Gastroesophageal sphincter (tissue), 4 donors: ENCODE measurements at places on chromosomes 13 and 19. TPM values are rescaled to one million over a fixed set of nuclear protein-coding genes. Genes with fewer than 3 reads are reported as not detected.

DNA sequence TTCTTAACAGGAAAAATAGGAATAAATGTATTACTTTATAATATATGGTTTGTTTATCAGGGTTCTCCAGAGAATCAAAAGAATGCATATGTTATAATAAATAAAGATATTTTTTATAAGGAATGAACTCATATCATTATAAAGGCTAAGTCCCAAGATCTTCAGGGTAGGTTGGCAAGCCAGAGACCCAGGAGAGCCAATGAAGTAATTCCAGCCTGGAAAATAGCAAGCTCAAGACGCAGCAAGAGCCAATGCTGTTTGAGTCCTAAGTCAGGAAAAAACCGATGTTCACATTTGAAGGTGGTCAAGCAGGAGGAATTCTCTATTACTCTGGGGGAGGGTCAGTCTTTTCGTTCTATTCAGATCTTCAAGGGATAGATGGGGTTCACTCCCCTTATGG is 490.0 kb downstream of the PCDH20 start:
- ATAC-seq = no peak

DNA sequence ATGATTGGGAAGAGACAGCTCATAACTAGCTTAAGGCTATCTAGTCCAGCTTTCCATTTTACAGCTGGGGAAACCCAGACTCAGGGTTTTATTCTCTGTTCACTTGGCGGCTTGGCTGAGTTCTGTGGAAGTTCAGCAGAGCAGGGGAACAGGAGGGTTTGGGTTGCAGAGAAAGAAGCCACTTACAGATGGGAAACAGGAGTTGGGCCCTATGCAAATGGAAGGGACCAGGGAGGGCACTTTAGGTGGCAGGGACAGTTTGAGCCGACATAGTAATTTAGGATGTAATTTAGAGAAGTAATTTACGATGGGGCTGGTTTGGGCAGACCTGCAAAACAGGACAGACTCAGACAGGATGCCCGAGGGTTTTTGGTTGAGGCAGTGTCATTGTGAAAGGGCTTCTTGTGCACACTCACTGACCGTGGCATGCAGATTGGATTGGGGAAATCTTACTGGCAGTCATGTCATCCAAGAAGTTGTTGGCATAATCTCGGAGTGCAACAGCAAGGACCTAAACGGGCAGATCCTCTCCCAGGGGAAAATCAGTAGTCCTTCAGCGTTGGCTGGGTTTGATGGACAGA is 47.3 kb upstream of the GPR183 start:
- no peak for ATAC-seq

DNA sequence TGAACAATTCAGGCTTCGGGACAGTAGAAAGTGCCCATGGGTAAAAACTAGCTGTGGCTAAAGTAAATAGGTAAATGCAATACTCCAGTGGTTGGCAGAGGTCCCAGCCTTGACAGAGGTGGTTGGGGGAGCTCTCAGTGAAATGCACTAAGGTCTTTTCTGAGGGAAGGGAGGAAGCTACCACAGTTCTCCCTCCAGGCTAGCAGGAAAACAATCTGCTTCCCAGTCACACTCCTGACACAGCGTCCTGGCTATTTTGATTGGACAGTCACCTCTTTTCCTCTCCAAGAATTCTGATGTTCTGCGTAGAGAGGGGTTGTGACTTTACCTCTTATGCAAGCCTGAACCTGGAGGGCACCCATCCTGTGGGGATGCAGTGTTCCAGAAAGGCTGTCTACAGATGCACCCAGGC is 128.7 kb downstream of the CYSLTR2 start:
- ATAC-seq = no peak

DNA sequence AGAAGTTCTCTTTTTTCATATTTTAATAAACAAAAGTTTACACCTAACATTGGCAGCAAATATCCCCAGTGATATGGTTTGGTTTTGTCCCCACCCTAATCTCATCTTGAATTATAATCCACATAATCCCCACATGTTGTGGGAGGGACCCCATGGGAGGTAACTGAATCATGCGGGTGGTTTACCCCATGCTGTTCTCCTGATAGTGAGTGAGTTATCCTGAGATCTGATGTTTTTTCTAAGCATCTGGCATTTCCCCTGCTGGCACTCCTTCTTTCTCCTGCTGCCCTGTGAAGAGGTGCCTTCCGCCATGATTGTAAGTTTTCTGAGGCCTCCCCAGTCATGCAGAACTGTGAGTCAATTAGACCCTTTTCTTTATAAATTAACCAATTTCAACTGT is 214.7 kb downstream of the SLITRK1 start:
- no peak for ATAC-seq

DNA sequence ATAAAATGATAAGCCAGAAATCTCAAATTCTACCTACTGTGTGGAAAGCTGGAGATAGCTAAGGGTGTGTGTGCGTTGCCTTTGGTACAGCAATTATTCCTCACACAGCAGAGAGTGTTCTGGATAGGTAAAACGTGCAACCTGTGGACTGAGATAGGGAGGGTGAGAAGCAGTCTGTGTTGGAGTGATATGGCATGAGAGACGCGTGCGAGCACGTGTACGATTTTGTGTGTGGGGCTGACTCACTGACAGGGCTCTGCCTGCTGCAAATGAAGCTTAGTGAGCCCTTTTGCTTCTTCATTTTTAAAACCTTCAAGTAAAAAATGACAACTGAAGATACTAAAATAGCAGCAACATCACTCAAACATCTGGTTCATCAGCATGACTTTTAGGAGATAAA is 35.7 kb upstream of the SLC10A2 start:
- ATAC-seq = no peak

- ATAC-seq = no peak
Observed at GRCh38 chr13:41765020-41765419, 195.9 kb downstream of the VWA8 start.

GRCh38 chr19:29006057-29006735 is 206.8 kb downstream of the UQCRFS1 start:
- ATAC-seq = no peak

- ATAC-seq = peak; percentile 9
Observed at GRCh38 chr19:42280815-42281145, 11.7 kb downstream of the CIC start.

- no peak for ATAC-seq
Observed at GRCh38 chr19:10858204-10858828, 10.1 kb downstream of the C19orf38 start.

GRCh38 chr19:10888421-10888866 is 17.1 kb downstream of the CARM1 start:
- ATAC-seq = no peak

GRCh38 chr13:22196777-22197176 is 525.9 kb downstream of the FGF9 start:
- no peak for ATAC-seq

DNA sequence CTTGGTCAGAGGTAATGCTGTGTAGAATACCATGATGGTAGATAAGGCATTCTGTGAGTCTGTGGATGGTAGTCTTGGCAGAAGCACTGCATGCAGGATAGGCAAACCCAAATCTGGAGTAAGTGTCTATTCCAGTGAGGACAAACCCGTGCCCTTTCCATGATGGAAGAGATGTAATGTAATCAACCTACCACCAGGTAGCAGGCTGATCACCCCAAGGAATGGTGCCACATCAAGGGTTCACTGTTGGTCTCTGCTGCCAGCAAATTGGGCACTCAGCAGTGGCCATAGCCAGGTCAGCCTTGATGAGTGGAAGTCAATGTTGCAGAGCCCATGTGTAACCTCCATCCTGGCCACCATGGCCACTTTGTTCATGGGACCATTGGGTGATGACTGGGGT is 155.0 kb downstream of the RAP2A start:
- no peak for ATAC-seq

DNA sequence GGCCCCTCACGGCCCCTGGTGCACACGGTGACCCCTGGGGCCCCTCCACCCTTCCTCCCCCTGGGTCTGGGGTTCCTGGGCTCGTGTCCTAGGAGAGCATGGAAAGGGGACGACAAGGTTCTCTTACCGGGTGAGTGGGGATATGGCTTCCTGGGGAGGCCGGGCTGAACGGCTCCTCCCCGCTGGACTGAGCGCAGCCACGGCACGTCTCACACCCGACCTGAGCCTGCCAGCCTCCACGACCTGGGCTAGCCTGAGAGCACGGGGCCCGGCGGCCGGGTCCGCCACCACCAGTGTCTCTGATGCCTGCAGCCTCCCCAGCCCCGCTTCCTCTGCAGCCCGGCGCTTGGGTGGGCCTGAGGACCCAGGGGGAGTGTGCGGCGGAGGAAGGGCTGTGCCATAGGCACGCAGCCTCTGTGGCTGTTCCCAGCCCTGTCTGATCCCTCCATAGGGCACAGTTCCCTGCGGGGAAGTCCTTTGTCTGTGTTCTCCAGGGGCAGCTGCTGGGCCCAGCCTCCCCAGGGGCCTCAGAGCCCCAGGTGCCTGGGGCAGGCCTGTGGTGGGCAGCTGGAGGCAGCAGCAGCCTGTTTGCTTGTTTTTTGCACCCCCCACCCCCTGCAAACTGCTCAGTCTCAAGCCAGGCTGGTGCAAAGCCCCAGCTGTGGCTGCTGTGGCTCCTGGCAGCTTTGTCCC is 15.0 kb downstream of the PLIN4 start:
- no peak for ATAC-seq

DNA sequence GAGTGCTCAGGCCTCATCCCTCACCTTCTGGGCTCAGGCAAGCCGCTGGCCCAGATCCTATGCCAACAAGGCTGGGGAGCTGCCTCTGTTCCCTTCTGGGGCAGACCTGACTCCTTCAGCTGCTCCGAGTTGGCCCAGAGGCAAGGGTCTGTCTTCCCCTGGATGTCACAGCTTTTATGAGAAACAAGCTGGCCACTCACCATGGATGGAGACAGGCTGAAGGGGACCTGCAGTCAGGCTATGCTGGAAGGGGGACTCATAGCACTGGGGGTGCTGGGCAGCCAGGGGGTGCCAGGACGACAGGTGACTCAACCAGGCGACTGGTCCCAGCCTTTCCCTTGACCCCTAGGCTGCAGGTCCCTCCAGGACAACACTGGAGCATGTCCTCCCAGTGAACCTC is 52.4 kb upstream of the C1QTNF9B start:
- no peak for ATAC-seq

DNA sequence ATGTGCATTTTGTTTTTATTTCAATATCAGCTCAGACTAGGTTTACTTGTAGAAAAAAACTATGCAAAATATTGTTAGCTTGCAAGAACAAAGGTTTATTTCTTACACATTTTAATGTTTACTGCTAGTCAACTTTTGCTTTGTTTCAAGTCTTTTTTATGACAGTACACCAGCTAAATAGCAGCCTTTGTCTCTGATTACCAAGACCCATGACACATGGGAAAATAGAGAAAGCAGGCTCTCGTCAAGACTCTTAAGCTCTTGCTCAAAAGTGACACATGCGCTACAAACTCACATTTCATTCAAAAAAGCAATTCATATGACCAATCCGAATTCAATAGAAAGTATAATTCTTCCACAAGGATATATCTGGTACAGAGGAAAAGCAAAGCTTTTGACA is 642.3 kb upstream of the SLITRK1 start:
- ATAC-seq = no peak

DNA sequence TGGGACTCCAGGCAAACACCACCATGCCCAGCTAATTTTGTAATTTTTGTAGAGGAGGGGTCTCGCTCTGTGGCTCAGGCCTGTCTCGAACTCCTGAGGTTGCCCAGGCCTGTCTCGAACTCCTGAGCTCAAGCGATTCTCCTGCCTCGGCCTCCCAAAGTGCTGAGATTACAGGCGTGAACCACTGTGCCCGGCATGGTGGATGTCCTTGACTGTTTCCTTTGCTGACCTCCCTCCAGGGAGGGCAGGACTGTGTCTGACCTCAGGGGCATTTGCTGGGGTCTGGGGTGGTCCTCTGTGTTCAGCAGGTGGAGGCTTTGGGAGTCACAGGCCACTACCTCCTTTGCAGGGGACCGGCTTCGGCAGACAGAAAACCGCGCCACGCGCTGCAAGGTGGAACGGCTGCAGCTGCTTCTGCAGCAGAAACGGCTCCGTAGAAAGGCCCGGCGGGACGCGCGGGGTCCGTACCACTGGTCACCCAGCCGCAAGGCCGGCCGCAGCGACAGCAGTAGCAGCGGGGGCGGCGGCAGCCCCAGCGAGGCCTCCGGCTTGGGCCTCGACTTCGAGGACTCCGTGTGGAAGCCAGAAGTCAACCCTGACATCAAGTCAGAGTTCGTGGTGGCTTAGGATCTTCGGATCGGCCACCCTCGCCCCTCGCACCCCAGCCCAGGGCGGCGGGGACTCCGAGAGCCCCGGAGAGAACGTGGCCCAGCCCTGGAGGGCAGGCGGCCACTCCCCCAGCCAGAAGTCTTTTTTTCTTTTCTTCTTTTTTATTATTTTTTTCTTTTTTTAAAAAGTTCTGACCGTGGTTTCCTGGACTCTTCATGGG is 8.5 kb downstream of the MIDN start:
- ATAC-seq = no peak

- no peak for ATAC-seq
Observed at GRCh38 chr13:110377826-110378201, 70.7 kb downstream of the COL4A2 start.

- peak; percentile 48 for ATAC-seq
Observed at GRCh38 chr19:4369109-4369887, 25.9 kb downstream of the MPND start.

DNA sequence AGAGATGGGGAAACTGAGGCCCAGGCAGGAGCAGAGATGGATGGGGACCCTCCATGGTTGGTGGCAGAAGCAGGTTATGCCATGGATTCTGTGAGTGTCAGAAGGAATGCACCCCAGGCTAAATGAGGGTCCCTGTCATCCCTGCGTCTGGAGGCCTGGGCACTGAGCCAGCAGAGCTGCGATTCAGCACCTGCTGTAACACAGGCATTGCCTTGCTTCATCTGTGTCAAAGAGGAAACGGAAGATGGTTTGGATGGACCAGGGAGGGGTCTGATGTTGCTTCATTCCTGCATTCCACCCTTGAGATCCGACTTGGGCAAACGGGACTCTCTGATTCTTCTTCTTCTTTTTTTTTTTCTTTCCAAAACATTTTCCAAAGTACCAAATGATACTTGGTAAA is 1.2 kb downstream of the C5AR1 start:
- ATAC-seq = no peak

GRCh38 chr13:40980461-40980860 is 38.7 kb downstream of the ELF1 start:
- no peak for ATAC-seq

- ATAC-seq = no peak
Observed at GRCh38 chr19:50512112-50512998, 1.4 kb downstream of the ASPDH start.

ANO8 gene
- total RNA-seq = 6.2 TPM

RANBP3 gene
- total RNA-seq = 87.0 TPM

RNF113B gene
- not detected for total RNA-seq

KASH5 gene
- not detected for total RNA-seq

TEKTIP1 gene
- total RNA-seq = not detected

PEAK3 gene
- total RNA-seq = not detected

ADGRE1 gene
- not detected for total RNA-seq

ZNF575 gene
- 0.66 TPM for total RNA-seq

NOTCH3 gene
- total RNA-seq = 32.5 TPM

N4BP2L2 gene
- 287 TPM for total RNA-seq
